ENCODE measurements at places on chromosomes 16 and 17. TPM values are rescaled to one million over a fixed set of nuclear protein-coding genes. Genes with fewer than 3 reads are reported as not detected.

DNA sequence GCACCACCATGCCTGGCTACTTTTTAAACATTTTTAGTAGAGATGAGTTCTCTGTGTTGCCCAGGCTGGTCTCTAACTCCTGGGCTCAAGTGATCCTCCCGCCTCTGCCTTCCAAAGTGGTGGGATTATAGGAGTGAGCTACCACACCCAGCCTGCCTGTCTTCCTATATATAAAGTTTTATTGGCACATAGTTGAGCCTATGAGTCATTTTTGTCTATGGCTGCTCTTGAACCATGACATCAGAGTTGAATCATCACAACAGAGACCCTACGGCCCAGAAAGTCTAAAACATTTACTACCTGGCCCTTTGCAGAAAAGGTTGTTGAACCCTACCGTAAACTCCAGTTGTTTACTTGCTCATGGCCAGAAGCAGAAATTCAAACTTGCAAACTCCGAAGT is 7.9 kb downstream of the SEPTIN12 start:
- DNase-seq = no peak

DNA sequence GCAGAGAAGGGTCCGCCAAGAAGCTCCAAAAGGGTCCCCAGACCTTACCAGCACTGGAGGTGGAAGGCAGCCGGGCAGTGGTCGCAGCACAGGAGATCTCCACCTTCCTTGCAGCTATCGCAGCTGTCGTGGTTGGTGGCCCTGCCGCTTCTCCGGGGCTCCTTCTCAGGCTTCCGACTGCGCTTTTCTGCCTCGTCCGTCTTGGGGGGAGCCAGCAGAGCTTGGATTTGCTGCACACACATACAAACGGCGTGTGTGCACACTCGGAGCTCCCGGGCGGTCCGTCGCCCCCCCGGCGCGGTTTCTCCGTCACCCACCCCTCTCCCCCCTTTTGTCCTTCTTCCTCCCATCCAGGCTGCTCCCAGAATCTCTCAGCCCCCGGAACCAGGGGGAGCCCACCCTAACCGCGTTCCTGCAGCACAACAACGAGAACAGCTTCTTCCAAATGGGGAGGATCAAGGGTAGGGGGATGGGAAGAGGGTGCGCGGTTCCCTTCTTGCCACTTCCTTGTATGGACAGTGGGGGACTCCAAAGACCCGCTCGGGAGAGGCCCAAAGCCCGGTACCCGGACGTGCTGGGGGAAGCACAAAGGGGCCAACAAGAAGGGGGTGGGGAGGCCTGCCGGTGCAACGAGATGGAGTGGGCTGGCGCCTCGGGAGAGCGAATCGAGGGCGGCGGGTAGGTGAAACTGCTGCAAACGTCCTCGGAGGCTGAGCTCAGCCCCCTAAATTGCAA is 1.1 kb downstream of the PHF12 start:
- DNase-seq = peak; percentile 46

GRCh38 chr17:47188271-47188875 is 722 bp downstream of the CDC27 start:
- no peak for DNase-seq

- no peak for DNase-seq
Measured at GRCh38 chr17:15319452-15320010, 21.9 kb downstream of the TEKT3 start.

GRCh38 chr17:67693811-67694210 is 23.9 kb upstream of the NOL11 start:
- DNase-seq = no peak

DNA sequence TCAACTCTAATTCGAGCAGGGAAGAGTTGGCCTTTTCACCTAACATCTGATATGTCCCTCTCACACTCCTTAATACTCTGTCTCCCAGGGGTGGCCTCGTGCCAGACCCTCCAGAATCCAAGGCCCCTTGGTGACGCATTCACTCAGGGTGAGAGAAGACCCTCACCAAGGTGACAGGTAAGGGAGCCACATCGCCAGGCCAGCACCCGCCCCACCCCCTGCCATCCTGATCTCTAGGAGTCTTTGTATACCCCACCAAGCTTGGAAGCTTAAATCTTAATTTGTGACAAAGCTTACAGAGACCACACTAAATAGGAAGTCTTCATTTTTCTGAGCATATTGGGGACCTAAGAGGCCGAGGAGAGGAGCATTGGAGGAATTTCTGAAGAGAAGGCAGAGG is 286.1 kb downstream of the IRF8 start:
- DNase-seq = no peak

DNA sequence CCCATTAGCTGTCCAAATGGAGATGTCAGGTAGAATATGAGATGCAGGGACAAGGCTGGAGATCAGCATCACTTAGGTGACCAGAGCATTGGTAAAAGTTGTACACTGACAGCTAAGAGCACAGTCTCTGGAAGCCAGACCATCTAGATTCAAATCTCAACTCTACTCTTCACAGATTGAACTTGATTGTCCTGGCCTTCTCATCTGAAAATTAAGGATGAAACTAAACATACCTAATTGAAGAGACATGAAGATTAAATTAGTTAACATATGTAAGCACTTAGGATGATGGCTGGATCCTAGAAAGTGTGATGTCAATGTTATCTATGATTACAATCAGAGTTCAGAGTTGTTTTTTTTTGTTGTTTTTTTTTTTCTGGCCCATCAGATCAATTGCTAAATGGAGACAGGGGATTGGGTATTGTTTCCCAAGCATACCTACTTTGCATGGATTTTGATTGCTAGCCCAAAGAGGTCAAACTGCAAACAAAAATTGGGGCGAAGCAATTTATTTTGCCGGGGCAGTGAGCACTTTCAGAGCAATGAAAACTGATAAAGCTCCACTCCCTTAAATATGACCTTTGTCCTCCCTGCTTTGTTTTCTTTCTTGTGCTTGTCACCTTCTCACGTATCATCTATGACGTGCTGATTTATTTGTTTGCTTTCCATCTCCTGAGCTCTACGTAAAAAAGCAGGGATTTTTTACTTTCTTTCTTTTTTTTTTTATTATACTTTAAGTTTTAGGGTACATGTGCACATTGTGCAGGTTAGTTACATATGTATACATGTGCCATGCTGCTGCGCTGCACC is 217.6 kb upstream of the CPHXL start:
- no peak for DNase-seq

GRCh38 chr17:45667591-45668171 is 116.4 kb upstream of the CRHR1 start:
- no peak for DNase-seq

- no peak for DNase-seq
Measured at GRCh38 chr16:68473358-68474070, 25.2 kb upstream of the SMPD3 start.

- no peak for DNase-seq
Measured at GRCh38 chr17:691423-691822, 23.2 kb downstream of the VPS53 start.

- DNase-seq = no peak
Measured at GRCh38 chr17:50331085-50331791, 14.7 kb upstream of the XYLT2 start.

DNA sequence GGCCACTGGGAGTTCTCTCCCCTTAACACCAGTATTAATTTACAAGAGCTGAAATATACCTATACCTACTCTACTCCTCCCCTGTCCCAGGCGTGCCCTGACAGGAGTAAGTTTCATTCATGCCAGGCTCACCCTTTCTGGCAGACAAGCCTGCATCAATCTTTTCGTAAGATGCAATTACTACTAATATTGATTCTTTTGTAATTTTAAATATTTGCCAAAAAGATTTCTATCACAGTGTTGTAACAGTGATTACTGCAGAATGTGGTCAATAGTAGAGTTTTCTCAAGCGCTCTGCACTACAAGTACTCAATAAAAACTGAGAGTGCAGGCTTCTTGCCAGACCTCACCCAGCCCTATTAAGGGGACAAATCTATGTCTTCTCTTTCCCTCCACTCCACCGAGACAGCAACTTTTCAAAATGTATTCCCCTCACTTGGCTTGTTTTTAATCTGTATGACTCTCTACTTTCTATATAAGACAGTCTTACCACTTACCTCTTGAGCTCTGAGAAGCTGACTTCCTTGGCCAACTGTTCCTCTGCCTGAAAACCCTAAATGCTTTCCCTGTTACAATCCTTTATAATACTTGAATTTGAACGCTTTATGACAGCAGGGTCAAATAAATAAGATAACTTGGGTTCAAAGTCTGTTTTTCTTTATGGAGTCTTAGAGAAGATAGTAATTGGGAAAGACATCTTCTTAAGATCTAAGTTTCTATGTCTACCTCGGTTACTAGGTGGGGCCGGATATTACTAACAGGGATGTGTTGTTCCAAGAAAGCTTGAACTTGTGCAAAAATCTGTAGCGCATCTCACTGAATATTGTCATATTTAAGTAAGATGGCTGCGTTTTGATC is at the start of gene TMIGD1:
TSS of gene TMIGD1 (minus strand) at position 555 of the 858 bp plus-strand sequence. CDS start 1,924 bp downstream, outside the sequence.
- DNase-seq = no peak

The SLC16A5 gene
- total RNA-seq = 6.0 TPM

The MT1M gene
- not detected for total RNA-seq
